ENCODE measurements at places on chromosomes 1 and 21.

GRCh38 chr21:26709090-26709489 lies 136.0 kb upstream of the CYYR1 start:
- peak; percentile 47 for DNase-seq

DNA sequence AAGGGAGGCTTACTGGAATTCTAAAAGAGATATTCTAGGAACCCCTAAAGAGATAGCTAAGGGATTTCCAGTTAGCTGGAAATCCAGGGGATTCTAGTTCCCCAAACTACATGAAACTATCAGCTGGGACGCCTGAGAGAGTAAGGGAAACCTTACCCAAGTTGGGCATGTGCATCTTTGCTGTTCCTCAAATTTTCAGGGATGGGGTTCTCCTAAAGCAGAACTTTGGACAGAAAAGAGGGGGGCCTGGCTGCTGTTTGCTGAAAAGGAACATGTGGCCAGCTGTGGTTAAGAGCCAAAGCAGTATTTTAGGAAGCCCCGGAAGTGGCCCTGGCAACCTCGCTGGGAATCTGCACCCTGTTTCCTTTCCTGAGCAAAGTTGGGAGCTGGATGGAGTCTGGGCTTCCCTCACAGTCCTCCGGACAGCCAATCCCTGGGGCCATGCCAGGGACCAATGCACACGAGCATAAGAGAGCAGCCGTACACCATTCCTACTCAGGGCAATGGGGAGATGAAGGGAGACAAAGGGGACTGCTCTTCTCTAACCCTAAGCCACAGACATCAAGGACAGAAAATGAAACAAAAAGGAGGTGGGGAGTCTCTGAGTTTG lies 154.3 kb downstream of the PLXNA2 start:
- DNase-seq: no peak

DNA sequence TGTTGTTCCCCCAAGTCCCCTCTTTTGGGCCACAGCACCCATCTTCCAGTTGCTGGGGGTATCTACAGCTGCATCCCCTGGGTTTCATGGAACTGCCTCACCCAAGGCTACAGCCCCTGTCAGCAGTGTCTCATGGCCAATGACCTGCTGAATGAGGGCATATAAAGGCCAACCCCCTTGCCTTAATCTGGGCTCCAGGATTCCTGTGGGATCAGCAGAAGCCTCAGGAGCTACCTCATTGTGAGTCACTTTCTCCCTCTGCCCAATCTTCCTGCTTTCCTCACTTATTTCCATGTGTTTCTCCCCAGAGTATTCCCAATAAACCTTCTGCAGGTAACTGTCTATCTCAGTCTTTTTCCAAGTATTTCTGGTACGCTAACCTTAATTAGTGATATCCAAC lies 37.3 kb upstream of the SYT14 start:
- peak; percentile 88 for DNase-seq

DNA sequence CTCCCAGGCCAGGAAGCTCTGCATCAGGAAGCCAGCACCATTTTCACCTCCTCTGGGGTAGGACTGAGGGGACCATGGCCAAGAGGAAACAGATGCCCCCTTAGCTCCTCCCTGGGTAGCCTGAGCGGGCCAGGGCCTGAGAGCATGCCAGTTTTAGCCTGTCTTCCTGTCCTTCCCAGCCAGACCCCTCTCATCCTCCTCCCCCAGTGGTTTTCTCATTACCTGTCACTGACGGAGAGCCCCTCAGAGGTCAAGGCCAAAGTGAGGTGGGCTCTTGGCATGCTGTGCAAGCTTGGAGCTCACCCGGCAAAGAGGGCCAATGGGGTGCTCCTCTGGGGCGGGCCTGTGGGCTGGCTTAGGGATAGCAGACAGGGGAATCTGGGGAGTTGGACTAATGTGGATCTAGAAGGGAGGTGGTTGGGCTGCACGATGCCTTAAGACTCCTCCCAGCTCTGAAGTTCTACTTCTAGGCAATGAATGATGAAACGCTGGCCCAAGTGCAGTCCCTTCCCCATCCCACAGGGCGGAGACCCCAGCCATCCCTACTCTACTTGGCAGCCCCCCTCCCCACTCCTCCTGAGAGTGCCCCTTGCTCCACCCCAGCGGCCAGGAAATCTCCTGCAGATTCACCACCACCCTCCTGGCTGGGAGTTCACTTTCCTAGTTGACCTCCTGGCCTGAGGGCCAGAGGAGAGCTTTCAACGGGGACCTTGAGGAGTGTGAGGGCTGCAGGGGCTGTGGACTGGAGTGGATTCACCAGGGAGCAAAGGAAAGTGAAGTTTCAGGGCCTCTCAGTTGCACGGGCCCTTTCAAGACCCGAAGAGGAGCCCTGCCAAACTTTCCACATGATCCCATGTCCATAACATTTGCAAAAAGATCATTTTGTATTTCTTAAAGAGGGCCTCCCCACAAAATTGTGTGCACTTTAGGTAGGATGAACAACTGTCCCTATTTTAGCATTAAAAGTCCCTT lies 9.4 kb upstream of the LMNA start:
- DNase-seq: peak; percentile 77

DNA sequence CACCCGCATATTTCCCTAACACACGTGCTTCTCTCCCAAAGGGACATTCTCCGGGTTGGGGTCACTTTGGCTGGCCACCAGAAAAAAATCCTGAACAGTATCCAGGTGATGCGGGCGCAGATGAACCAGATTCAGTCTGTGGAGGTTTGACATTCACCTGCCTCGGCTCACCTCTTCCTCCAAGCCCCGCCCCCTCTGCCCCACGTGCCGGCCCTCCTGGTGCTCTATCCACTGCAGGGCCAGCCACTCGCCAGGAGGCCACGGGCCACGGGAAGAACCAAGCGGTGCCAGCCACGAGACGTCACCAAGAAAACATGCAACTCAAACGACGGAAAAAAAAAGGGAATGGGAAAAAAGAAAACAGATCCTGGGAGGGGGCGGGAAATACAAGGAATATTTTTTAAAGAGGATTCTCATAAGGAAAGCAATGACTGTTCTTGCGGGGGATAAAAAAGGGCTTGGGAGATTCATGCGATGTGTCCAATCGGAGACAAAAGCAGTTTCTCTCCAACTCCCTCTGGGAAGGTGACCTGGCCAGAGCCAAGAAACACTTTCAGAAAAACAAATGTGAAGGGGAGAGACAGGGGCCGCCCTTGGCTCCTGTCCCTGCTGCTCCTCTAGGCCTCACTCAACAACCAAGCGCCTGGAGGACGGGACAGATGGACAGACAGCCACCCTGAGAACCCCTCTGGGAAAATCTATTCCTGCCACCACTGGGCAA lies 59.1 kb downstream of the LACTBL1 start:
- no peak for DNase-seq

Measured in fibroblast of skin of right biceps (primary cell).